Bronchial smooth muscle cell (primary cell): ENCODE measurements at places on chromosomes 12 and 14. TPM values are rescaled to one million over a fixed set of nuclear protein-coding genes. Genes with fewer than 3 reads are reported as not detected.

INHBC gene
- not detected in 2 replicates for total RNA-seq

RNF212B gene
- not detected in 2 replicates for total RNA-seq

ALDH1L2 gene
- total RNA-seq: 21.1 and 29.5 TPM in 2 replicates

KRT71 gene
- not detected in 2 replicates for total RNA-seq

TEX52 gene
- total RNA-seq: not detected in 2 replicates

BCAT1 gene
- 61.8 and 63.3 TPM in 2 replicates for total RNA-seq

AVPR1A gene
- total RNA-seq: not detected in 2 replicates

KRT78 gene
- not detected in 2 replicates for total RNA-seq

RBM19 gene
- 17.8 and 19.3 TPM in 2 replicates for total RNA-seq

SLC17A8 gene
- 0.16 TPM in 1 of 2 replicates, not detected in the other for total RNA-seq

PAPLN gene
- total RNA-seq: 1.7 and 4.6 TPM in 2 replicates

PRKD1 gene
- 8.4 and 9.5 TPM in 2 replicates for total RNA-seq

CHD8 gene
- total RNA-seq: 41.5 and 42.3 TPM in 2 replicates

ITGB7 gene
- total RNA-seq: 0.47 and 1.4 TPM in 2 replicates

TNFRSF1A gene
- total RNA-seq: 104 and 106 TPM in 2 replicates

CLEC2D gene
- total RNA-seq: 1.7 TPM in 2 replicates

LYZ gene
- not detected in 2 replicates for total RNA-seq

DIO2 gene
- 11.5 and 24.3 TPM in 2 replicates for total RNA-seq

MYF6 gene
- not detected in 2 replicates for total RNA-seq

MAP1LC3B2 gene
- total RNA-seq: 0.17 and 0.63 TPM in 2 replicates

KIF21A gene
- 2.2 and 2.4 TPM in 2 replicates for total RNA-seq

SPX gene
- 0.63 TPM in 1 of 2 replicates, not detected in the other for total RNA-seq

ABHD4 gene
- 14.8 and 26.0 TPM in 2 replicates for total RNA-seq

STAB2 gene
- total RNA-seq: under 0.01 TPM in 1 of 2 replicates, not detected in the other

RPL36AL gene
- 356 and 521 TPM in 2 replicates for total RNA-seq

FGF23 gene
- under 0.01 TPM in 1 of 2 replicates, not detected in the other for total RNA-seq

TGM1 gene
- 0.16 and 0.86 TPM in 2 replicates for total RNA-seq

GARIN6 gene
- total RNA-seq: not detected in 2 replicates

NPAS3 gene
- total RNA-seq: 0.09 and 0.16 TPM in 2 replicates

PHETA1 gene
- 3.9 and 5.8 TPM in 2 replicates for total RNA-seq
